ENCODE measurements at places on chromosomes 5 and 9.
A peak's percentile ranks its signal among the peaks of the same experiment; 100 is the strongest.

DNA sequence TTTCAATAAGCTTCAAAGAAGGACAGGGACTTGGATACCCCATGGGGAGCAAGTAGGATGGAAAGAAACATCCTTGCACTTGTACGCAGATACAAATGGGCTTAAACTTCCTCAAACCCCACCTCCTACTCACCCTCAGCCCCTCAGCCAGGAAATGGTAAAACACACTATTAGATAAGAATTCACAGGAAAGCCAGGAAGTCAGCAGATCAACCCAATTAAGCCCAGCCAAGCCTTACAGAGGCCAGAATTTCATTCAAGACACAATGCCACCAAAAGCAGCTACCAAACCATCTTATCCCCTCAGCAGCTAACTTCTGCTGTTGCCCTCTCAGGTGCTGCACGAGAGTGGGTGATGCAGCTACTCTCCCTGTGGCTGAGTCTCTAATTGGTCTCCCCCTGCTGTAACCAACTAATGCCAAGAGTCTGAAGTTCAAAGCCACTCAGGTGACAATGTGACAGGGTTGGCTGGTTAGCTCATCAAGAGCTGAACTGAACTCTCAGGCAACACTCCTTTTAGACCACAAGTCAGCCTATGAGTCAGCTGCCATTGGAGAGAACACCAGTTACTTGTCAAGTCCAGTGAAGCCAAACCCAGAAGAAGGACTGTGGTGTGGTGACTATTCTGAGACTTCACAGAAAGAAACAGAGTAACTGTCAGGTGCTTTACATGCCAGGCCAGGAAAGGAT, 201.9 kb downstream of the ZNF608 start:
- no peak for DNase-seq

GRCh38 chr5:149030392-149030791, 32.5 kb downstream of the SH3TC2 start:
- no peak for DNase-seq

DNA sequence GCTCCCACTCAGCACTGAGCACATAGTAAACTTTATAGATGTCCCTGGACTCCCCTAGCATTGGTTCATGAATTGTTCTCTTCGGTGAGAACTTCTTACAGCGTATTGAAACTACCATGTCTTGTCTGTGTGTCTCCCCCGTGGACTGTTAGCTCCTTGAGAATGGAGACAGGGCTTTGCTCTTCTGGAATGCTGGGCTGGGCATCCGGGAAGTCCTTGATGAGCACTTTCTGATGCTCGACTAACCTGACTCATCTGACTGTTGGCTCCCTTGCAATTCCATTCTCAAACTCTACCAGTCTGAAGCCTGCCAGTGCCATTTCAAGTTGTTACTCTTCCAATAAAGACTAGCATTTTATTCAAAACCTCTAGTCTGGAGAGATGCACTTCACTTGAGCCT, 15.0 kb upstream of the PFDN1 start:
- DNase-seq, result no peak

DNA sequence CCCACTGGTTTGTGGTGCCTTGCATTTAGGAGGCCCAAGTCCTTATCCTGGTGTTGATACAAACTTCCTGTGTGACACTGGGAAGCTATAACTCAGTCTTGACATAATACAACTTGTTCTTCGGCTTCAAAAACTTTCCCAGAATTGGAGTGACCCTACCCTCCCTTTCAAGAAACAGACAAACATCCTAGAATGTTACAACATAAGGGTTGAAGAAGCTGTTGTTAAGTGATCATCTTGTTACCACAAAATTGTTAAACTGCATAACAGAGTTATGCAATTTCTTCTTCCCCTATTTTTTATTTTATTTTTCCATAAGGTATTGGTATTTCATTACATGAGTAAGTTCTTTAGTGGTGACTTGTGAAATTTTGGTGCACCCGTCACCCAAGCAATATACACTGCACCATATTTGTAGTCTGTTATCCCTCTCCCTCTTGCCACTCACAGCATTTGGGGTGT, 21.3 kb downstream of the TLR4 start:
- no peak for DNase-seq

- DNase-seq, result no peak
Observed at GRCh38 chr9:21777701-21778100, 24.7 kb upstream of the MTAP start.

DNA sequence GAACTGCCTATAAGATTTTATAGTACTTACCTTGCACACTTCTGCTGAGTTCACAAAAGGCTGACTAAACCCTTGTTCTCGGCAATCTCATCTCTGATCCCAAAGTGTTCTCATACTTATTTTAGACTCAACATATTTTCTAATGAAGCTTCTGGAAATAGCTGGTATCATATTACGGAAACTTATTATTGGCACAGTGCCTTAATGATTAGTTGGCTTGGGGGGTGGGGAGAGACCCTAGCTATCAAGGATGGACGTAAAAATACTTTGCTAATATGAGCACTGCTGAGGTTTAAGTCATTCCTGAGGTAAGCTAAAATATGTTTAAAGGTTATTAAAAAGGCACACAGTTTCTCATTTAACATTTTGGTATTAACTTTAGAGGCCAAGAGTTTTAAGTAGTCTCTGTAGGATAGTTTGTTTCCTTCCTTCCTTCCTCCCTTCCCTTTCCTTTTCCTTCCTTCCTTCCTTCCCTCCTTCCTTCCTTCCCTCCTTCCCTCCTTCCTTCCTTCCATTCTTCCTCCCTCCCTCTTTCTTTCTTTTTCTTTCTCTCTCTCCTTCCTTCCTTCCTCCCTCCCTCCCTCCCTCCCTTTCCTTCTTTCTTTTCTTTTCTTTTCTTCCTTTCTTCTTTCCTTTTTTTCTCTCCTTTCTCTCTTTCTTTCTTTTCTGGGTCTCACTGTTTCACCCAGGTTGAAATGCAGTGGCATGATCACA, 31.5 kb downstream of the ZSWIM6 start:
- no peak for DNase-seq

DNA sequence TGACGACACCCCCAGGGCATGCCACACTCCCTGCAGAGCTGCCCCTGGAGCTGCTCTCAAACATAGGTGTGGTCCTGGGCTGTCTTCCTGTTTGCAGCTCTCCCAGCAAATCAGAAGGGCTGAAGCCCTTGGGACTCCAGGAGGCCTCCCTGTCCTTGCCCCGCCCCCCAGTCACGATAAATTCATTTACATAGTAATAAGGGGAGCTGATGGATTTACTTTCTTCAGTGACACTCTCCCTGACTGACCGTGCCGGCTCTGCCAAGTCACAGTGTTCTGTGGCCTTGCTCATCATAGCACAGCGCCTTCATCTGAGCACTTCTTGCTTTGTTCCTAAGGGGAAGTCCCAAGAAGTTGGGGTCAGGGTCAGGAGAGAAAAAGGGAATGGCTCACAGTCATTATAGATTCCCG, 121.4 kb downstream of the ENC1 start:
- DNase-seq, result no peak

DNA sequence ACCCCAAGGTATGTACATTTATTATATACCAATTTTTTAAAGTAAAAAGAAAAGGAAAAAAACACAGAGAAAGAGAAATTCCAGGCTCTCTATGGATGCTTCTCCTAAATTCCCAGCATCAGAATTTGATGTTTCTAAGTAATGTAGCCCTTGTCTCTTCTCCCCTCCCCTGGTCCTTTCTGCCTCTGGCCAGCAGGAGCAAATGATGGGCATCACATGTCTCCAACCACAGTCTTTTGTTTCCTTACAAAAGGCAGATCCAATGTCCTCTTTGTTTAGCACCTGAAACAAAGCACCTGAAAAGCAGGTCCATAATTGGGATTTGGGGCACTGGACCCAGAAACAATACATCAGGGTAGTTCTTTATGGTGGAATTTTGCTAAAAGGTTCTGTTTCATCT, 50.4 kb upstream of the APC start:
- no peak for DNase-seq

DNA sequence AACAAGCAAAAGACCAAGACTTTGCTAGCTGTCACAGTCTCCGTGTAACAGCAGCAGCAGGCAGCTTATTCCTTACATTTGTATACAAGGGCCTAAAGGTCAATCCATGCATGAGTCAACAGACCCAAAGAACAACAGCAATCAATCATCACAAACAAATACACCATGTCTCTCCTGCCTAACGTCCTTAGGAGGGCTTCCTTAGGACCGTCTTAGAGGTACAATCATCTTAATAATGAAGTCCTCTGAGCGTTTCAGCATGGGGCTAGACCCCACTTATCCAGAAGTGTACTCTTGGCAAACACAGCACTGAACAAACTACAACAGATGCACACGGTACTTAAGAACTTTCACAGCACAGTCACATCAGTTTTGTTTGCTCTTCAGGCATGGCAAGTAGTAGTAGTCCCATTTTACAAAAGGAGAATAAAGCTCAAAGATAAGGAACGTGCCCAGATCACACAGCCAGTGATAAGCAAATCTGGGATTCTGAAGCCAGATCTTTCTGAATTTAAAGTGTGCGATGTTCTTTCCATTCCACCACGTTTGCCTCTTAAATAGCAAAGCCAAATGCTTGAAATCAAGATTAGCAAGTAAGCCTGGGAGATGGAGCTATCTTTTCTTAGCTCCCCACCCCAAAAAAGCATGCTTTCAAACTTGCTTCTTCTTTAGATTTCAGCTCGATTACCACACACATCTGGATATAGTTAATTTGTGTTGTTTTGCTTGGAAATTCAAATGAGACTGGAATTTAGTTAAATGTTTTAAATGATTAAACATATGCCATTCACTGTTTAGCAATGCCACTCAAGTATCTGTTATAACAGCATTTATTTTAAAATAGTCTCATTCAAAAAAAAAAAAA, 24.2 kb downstream of the PSMB7 start:
- no peak for DNase-seq

DNA sequence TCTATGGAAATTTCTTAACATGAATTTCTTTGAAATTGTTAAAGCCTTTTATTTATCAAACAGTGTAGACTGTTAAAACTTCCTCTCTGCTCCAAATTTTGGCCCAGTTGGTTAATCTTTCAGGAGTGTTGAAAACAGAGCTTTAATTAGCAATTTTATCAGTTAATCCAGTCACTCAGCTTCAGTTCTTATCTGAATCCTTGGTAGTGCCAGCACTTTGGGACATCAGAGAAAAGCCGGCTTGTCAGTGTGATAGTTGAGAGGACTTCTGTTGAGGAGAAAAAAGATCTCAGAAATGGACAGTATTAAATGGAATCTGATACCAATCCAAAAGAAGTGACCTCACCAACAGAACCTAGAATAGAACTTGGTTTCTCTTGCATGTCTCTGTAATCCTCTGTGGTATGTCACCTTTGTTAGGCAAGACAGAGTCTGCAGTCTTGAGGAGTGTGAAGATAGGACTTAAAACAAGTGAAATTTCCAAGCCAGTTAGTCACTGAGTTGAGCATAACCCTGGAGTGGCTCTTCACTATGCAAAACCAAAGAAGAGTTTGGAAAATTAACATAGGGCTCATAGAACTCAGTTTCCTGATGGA, 251.8 kb downstream of the NNT start:
- DNase-seq, result no peak

GRCh38 chr5:142618130-142618523, 67.8 kb downstream of the FGF1 start:
- DNase-seq, result no peak

DNA sequence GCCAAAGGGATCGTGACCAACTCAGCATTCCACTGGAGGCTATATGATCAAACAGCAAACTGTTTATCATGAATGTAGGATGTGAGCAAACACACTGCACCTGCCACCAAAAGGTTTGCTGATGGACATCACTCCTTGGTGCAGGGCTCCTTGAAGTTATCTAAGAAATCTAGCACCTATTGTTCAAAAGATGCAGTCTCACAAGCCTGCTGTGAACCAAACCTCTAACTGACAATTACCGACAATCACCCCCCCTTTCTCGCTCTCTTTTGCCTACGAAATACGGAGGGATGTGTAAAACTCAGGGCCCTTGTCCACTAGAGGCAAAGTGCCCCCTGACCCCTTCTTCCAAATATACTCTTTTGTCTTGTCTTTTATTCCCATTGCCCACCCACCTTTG, 2.5 kb upstream of the CLTA start:
- DNase-seq, result no peak

- DNase-seq, result no peak
Observed at GRCh38 chr5:135269931-135270421, 129.1 kb downstream of the MACROH2A1 start.

DNA sequence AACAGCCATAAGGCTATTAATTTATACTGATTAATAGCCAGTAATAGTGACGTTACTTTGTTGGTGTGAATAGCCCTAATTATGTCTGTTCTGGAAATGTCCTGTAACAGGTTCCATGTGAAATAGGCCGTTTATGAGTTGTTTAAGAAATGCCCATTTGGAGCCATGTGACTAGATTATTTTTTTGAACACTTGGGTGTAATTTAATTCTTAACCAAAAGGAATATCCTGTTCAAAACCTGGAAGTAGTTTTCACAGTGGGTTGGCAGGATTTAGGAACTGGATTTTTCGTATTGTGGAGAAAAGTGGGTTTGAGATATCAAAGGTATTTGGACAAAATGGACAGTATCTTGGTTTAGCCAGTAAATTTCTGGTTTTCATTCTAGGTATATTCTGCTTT, 1.3 kb downstream of the TENT2 start:
- DNase-seq, result no peak

DNA sequence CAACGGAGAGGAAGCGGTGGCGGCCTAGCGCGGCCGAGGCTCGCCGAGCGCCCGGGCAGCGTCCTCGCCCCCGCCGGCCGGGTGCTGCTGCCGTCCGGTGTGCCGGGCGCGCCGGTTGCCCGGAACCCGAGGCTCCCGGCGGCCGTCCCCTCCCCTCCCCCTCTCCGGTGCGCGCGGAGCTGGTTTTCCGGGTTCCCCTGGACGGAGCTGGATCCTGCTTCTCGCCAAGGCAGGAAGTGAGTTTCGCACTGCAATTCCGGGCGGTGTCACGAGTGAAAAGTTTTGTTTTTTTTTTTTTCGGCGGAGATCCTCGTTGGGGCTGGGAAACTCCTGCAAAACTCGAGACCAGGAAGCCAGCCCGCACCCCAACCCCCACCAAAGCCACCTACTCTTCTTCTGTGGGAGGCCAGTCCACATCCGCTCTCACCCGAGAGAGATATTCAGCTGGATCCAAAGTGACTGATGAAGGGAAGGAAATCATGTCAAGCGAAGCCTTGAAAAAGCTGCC, at the start of gene ERBIN:
Gene ERBIN, plus strand, starts transcription at position 300 of the 508 bp plus-strand sequence. CDS start 66,144 bp downstream, outside the sequence.
- DNase-seq, result peak; percentile 46

DNA sequence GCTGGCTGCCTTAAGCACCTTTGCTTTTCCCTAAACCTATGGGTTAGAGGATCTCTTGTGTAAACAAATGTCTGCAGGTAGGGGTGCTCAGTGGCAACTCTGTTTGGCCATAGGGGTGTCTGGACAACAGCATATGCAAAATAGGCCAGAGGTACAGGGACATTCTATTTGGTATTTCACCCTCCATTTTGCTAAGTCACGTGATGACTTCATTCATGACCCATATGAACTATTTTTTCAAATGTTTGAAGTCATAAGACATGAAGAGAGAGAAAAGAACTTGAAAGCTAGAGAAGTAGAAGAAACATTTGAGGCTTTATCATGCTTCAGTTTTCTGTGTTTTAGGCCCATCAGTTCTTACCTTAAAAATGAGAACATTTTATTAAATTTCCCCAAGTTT, 370.2 kb downstream of the GADD45G start:
- DNase-seq, result no peak

DNA sequence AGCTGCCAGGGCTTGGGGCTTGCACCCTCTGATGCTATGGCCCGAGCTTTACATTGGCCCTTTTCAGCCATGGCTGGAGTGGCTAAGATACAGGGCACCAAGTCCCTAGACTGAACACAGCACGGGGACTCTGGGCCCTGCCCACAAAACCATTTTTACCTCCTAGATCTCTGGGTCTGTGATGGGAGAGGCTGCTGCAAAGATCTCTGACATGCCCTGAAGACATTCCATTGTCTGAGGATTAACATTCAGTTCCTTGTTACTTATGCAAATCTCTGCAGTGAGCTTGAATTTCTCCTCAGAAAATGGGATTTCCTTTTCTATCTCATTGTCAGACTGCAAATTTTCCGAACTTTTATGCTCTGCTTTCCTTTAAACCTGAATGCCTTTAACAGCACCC, 337.0 kb upstream of the SMC2 start:
- no peak for DNase-seq
